Naive thymus-derived CD4-positive, alpha-beta T cell (primary cell): ENCODE measurements at places on chromosomes 16 and 17. TPM values are rescaled to one million over a fixed set of nuclear protein-coding genes. Genes with fewer than 3 reads are reported as not detected.

GRCh38 chr16:89373355-89374110, 116.8 kb downstream of the ANKRD11 start:
- peaks cover 28% of the 10 kb centered on the region for H3K36me3 ChIP-seq
- no peaks in the 10 kb centered on the region for H3K27me3 ChIP-seq
- no peak for DNase-seq
- peaks cover 31% of the 10 kb centered on the region for H3K4me1 ChIP-seq

DNA sequence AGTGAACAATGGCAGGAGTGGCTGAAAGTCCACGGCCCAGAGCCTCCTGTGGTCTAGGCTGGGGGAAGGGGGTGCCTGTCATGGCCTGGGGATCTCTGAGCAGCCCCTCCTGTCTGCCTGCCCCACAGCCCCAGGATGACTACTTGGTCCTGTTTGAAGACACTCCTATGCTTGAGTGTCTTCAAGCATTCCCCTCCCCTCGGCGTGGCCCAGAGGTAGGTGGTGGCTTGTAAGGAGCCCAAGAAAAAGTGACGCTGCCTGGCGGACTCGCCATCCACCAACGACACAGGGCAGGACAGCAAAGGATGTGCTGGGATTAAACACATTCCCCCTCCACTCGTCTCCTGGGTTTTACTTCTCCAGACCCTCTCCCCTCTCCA, 5.7 kb downstream of the SULT1A1 start:
- no peak for DNase-seq
- H3K27ac ChIP-seq = no peak overlapping the region
- no peaks in the 10 kb centered on the region for H3K27me3 ChIP-seq

DNA sequence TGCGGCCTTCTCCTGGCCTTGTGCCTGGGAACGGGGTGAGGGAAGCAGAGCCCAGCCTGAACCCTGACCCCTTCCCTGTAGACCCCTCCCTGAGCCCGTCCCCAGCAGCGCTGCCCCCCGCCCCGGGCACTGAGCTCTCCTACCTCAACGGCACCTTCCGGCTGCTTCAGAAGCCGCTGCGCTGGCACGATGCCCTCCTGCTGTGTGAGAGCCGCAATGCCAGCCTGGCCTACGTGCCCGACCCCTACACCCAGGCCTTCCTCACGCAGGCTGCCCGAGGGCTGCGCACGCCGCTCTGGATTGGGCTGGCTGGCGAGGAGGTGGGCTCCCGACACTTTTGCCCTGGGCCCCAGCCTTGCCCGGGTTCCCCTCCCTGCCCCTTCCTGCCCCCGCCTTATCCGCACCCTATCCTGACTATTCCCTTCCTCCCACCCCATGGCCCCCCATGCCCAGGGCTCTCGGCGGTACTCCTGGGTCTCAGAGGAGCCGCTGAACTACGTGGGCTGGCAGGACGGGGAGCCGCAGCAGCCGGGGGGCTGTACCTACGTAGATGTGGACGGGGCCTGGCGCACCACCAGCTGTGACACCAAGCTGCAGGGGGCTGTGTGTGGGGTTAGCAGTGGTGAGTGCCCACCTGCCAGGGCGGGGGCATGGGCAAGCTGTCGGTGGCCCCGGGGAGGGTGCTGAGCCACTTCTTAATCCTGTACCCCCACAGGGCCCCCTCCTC, 62.1 kb downstream of the MRC2 start:
- no peak overlapping the region for H3K4me3 ChIP-seq
- no peak for DNase-seq
- no peaks in the 10 kb centered on the region for H3K36me3 ChIP-seq
- no peak overlapping the region for H3K27ac ChIP-seq
- no peaks in the 10 kb centered on the region for H3K27me3 ChIP-seq

- no peak for DNase-seq
- no peak overlapping the region for H3K27ac ChIP-seq
- no peaks in the 10 kb centered on the region for H3K27me3 ChIP-seq
- no peak overlapping the region for H3K4me3 ChIP-seq
- no peaks in the 10 kb centered on the region for H3K36me3 ChIP-seq
These were observed 8.3 kb upstream of the RASD1 start for GRCh38 chr17:17504341-17505140.

- H3K36me3 ChIP-seq = no peaks in the 10 kb centered on the region
- H3K27me3 ChIP-seq = no peaks in the 10 kb centered on the region
- no peak overlapping the region for H3K4me3 ChIP-seq
- H3K27ac ChIP-seq = no peak overlapping the region
- H3K4me1 ChIP-seq = no peaks in the 10 kb centered on the region
- no peak for DNase-seq
These were observed 55.5 kb downstream of the SYT17 start for GRCh38 chr16:19223235-19224170.

DNA sequence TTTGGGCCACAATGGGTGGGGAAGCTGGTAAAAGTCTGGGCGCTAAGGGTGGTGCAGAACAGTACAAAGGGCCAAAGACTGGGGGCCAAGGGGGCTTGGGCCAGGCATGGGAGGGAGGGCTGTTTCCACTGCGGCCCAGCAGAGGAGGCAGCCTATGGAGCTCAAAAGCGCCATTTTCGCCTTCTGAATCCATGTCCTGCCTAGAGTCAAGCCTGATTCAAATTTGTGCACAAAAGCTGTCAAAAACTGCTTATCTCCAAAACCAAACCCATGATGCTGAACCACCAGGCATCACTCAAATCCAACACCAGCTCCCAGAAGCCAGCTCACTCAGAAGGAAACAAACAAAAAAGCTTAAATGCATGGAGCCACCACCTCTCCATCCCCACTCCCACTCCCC, 16.0 kb downstream of the COG7 start:
- no peak overlapping the region for H3K4me3 ChIP-seq
- H3K27ac ChIP-seq = no peak overlapping the region
- no peaks in the 10 kb centered on the region for H3K4me1 ChIP-seq
- no peaks in the 10 kb centered on the region for H3K27me3 ChIP-seq
- peaks cover 11% of the 10 kb centered on the region for H3K36me3 ChIP-seq
- DNase-seq = no peak

DNA sequence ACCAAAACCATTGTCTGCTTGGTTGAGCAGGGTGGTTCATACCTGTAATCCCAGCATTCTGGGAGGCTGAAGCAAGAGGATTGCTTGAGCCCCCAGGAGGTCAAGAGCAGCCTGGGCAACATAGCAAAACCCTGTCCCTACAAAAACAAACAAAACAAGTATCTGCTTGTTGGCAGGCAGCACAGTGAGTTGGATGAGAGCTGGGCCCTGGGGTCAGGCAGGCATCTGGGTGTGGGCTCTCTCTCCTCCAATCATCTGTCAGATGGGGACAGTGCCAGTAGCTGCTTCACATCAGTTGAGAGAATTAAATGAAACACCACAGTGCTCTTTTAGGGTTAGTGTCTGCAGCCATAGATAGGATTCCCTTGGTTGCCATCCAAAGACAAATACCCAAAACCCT, 5.8 kb downstream of the ARMC7 start:
- H3K36me3 ChIP-seq = peaks cover 17% of the 10 kb centered on the region
- no peak overlapping the region for H3K27ac ChIP-seq
- DNase-seq = no peak
- no peaks in the 10 kb centered on the region for H3K27me3 ChIP-seq
- peaks cover 17% of the 10 kb centered on the region for H3K4me1 ChIP-seq
- no peak overlapping the region for H3K4me3 ChIP-seq

DNA sequence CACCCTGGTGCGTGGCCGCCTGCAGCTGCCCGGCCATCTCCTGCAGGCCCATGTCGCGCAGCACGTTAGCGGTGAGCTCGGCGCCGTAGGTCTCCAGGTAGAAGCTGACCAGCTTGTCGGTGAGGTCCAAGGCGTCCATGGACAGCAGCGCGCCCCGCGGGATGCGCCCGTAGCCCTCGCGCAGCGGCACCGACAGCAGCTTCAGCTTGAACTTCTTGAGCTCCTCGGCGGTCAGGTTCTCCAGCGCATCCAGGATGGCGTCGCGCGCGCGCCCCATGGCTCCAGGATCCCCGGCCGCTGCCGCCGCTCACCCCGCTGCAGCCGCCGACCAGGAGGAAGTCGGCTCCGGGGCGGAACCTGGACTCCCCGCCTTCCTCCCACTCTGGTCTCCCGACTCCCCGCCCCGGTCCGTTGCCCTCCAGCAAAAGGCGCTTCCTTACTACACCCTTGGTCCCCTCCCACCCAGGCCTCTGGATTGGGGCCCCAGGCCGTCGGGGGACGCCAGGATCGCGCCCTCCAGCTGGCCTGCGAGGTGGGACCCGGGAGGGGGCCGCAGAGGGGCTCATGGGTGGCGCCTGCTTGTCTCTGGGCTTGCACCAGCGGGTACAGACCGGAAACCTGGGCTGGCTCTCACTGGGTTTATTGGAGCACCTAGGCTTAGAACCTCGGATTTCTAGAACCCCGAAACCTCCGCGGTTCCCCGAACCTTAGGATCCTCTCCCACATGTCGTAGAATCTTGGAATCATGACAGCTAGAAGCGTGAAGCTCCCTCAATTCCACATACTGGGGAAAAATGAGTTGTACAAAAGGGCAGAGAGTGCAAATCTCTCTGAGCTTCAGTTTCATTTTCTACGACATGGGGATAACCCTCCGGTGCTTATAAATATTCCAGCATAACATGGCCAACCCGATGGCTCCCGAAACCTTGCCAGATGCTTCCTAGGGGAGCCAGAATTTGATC, at the start of gene PYCARD:
TSS of gene PYCARD (minus strand) at position 347 of the 962 bp plus-strand sequence. CDS start at position 277, 70 bp downstream.
- H3K36me3 ChIP-seq = no peaks in the 10 kb centered on the region
- peak within 1 kb of the TSS; percentile 73 for H3K27ac ChIP-seq
- H3K27me3 ChIP-seq = no peaks in the 10 kb centered on the region
- peak; percentile 56 for DNase-seq
- peak within 1 kb of the TSS; percentile 87 for H3K4me3 ChIP-seq

GRCh38 chr17:56230660-56231059, 77.4 kb downstream of the ANKFN1 start:
- no peaks in the 10 kb centered on the region for H3K36me3 ChIP-seq
- DNase-seq = no peak
- H3K27me3 ChIP-seq = no peaks in the 10 kb centered on the region

DNA sequence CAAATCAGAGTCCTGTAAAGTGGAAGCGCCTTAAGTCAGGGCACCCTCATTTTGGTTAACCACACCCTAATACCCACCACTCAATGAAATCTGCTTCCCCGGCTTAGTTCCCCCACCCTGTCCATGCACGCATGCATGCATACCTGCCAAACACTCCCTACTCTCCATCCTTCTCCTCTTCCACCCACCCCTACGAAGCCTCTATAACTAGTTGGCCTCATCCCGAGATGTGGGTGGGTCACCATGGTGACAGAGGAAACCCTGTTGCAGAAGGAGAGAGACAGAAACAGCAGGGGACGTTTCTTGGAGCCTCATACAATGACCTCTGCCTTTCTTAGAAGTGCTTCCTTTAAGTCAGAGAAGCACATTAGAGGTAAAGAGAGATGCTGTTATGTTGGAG, 46.8 kb upstream of the DNAH9 start:
- H3K27me3 ChIP-seq = no peaks in the 10 kb centered on the region
- H3K4me1 ChIP-seq = no peaks in the 10 kb centered on the region
- no peak overlapping the region for H3K4me3 ChIP-seq
- H3K27ac ChIP-seq = no peak overlapping the region

DNA sequence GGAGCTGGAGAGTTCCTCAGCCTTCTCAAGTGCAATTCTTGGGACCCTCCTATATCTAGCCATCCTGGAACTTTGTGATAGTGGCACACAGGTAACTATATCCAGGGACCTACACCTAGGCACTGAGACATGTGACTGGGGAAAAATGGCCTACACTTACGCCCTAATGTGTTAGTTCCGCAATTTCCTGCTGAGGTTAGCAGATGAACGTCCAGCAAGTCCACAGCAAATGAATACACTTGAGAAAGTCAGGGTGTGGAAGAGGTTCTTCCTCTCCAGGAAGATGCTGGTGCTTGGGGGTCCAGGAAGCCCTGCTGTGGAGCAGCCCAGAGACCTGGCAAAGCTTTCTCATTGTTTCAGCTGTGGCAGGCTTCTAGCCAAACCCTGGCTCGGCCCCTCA, 20.8 kb downstream of the PIK3R5 start:
- H3K27me3 ChIP-seq = no peaks in the 10 kb centered on the region
- H3K4me1 ChIP-seq = peaks cover 56% of the 10 kb centered on the region
- H3K27ac ChIP-seq = peak overlapping the region; percentile 28
- no peak overlapping the region for H3K4me3 ChIP-seq

Gene ATP6V0C
- polyA plus RNA-seq = 76.5 TPM

Gene CCL8
- not detected for polyA plus RNA-seq

Gene ABCA5
- polyA plus RNA-seq = 9.6 TPM

Gene TBX6
- polyA plus RNA-seq = 0.38 TPM

Gene CDH3
- polyA plus RNA-seq = not detected

Gene WNK4
- polyA plus RNA-seq = not detected

Gene MIS12
- 19.8 TPM for polyA plus RNA-seq
